ENCODE measurements at places on chromosomes 1 and 21.
A peak's percentile ranks its signal among the peaks of the same experiment; 100 is the strongest.

GRCh38 chr1:80154176-80154575 lies 1147.6 kb upstream of the ADGRL4 start:
- DNase-seq: no peak

DNA sequence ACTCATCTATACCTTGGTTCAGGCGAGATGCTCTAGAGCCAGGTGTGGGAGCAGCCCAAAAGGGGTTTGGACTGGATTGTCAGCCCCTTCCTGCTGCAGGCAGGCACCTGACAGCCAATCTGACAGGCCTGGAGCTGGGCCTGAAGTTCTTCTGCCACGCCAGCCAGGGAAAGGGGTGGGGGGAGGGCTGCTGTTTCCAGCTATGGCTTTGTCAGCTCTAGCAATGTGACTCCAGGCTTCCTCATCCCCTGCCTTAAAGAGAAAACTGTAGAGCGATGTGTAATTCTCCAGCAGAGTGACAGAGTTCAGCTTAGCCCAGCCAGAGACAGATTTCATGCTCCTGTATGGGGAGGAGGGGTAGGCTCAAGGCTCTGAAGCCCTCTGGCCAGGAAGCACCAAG lies 30.3 kb downstream of the WNT4 start:
- DNase-seq: no peak

DNA sequence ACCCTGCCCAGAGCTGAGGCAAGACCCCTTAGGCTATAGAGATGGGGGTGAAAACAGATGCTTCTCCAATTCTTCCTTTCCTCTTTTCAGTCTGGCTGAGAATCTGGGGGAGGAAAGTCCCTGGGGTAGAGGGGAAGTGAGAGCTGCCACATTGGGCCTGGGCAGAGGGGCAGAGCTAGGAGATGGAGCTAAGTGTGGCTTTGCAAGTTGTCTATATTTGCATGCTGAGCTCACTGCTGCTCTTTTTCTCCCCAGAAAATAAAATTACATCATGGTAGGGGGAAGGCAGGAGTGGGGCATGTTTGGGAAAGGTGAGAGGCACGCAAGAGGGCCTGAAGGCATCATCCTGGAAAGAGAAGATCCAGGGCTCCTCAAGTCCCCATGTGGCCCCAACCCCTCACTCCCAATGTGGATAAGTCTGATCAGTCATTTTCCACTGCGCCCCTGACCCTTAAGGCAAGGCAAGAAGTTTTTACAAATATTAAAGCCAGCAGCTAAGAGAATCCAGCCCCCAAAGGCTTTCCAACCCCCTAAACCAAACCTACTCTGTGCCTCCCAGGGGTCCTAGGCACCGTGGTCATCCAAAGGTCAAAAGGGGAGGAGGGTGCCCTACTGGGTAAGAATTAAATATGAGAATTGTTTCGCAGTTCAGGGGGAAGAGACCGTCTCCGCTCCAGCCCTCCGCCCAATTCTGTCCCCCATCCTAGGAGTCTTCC lies 500 bp upstream of the PEA15 start:
- peak; percentile 78 for DNase-seq

- no peak for DNase-seq
These were observed 457.2 kb downstream of the AJAP1 start for GRCh38 chr1:5111581-5111980.

DNA sequence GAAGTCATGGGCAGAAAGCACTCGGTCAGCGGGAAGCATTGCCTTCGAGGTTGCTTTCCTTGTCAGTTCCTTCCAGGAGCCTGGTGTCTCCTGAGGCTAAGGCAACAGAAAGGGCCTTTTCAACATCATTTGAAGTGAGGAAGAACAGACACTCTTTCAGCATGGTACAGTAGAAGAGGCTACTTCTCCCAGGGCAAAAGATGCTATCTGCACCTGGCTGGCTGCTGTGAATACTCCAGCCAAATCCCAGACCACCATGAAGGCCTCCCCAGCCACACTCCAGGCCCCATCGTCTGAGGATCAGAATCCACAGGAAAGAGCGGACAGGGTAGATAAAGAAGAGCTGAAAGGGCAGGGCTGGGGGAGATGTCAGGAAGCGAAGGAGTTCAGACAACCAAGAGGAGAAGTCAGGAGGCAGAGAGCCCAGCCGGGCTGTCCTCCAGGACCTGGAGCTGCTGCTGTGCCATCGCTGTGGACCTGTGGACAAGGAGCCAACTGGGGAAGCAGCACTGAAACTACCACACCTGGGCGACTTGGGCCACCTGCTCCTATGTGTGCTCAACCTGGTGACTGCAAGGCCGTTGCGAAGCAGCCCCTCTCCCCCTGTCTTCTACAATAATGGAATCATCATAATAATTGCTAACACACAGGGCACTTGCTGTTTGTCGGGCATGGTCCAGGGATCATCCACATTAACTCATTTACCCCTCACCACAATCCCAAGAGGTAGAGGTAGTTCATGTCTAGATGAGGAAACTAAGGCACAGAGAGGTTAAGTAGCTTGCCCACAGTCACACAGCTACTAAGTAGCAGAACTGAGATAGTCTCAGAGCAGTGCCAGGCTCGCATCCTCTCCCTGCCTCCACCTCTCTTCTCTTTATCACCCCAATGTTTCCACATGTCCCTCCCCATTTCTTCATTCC lies 88.0 kb upstream of the ZBTB40 start:
- no peak for DNase-seq

All from stimulated activated naive B cell treated with anti-CD40 and anti-IgM and Interleukin-4, amounts not matched to agents 10 μg/mL and 1 μg/mL and 100 μg/mL, for 72 hours (primary cell).